ENCODE measurements at places on chromosomes 13 and 19.

DNA sequence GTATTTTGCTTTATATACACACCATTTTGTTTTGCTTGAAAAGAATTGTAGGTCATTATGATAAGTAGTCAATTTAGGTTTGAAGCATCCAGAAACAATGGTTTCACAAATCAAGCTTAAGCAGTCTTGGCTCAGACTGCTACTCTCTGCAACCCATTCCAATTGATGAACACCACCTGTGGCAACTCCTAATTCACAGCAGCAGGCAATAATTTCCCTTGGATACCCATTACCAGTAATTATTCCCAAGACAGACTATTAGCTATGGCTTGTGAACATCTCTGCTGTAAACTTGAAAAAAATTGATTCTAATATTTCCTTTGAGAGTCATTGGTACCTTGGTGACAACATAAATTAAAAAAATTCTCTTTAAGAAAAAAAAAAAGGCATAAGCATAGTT lies 299.3 kb upstream of the SLITRK6 start:
- no peak for DNase-seq

DNA sequence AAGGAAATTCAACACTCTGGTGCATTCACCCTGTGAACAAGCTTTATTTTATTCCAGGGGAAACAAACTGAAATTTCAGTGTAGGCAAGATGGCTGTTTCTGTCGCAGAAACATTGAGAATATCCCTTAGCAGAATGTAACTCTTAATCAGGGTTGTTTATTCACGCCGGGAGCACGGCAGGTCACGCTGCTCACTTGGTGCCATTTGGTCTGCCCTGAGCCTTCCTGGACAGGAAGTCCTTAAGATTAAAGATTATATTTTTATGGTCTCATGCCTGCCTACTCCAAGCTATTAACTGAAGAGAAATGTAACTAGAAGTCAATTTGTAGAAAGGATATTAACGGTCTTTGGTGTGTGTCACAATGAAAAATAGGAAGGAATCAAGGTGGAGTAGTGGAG lies 185.3 kb upstream of the ARGLU1 start:
- no peak for DNase-seq

- DNase-seq = peak; percentile 7
Observed at GRCh38 chr19:49924004-49924880, 4.8 kb upstream of the ATF5 start.

GRCh38 chr13:73079359-73079758 lies 20.6 kb downstream of the KLF5 start:
- no peak for DNase-seq

GRCh38 chr13:25490236-25490635 lies 118.5 kb downstream of the ATP8A2 start:
- DNase-seq = no peak

GRCh38 chr19:47756953-47757608 lies 11.7 kb downstream of the NOP53 start:
- no peak for DNase-seq

DNA sequence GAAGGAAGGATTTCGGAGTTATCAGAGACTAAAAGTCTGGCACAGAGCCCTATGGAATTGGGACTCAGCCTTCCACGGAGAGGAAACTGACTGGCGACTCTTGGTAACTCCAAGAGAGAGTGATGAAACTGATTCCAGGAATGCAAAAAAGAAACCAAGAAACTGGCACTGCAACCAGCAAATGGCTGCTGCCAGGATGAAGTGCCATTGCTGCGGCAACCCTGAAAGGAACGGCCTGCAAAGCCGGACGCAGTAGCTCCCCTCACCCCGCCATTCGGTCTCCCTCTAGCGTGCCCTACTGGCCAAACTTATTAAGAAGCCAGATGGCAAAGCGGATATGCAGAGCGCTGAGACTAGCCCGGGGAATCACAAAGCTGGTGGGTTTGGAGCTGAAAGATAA lies 236.0 kb downstream of the PCDH9 start:
- no peak for DNase-seq

GRCh38 chr13:73759434-73759833 lies 374.8 kb downstream of the KLF12 start:
- DNase-seq = no peak

GRCh38 chr19:15115080-15115479 lies 7.9 kb downstream of the SYDE1 start:
- no peak for DNase-seq

- no peak for DNase-seq
Observed at GRCh38 chr13:64709079-64709478, 2521.1 kb downstream of the PCDH9 start.

DNA sequence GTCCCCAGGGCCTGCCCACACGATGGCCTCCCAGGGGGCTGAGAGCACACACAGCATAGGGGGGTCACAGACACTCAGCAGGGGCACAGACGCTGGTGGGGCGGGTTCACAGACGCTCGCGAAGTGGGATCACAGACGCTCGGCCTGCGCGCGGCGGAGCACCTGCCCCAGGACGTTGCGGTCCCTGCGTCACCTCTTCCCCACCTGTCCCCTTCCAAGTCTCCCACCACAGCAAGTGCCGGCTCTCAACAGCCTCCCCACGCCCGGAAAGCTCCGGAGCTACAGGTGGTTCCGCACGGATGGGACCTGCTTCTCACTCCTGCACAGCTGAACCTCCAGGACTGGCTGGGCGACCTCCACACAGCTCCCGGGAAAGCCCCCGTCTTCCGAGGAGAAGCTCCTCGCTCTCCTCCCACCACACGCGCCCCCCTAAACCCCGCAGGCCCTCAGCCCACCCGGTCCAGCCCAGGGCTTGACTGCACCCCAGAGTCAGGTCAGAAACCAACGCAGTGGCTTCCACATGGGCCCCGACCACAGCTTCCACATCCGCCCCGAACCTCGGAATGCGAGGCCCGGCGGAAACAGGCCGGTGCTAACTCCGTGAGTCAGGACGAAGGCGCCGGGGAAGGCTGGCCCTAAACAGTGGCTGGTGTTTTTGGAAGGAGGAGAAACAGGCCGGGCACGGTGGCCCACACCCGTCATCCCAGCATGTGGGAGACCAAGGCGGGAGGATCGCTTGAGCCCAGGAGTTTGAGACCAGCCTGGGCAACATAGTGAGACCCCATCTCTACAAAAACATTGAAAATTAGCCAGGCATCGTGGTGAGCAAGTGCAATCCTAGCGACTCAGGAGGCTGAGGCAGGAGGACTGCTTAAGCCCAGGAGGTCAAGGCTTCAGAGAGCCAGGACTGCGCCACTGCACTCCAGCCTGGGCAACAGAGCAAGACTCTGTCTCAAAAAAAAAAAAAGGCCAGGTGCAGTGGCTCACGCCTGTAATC lies 16.5 kb downstream of the BTBD2 start:
- DNase-seq = no peak

DNA sequence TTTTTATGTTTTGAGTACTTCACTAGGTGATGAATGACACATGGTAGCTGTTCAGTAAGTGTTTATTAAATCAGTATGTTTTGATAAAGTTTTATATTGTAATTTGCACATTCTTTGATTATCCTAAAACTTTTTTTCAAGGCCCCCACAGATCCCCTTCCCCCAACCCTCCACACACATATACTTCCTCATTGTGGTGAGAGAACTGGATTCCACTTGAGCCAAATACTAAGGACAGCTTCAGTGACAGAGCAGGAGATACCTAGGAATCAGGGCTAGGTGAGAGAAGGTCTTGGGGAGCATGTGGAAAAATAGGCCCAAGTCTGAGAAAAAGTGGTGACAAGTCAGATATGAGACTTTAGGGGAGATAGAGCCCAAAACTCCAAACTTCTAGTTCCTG lies 174.6 kb downstream of the TDRD3 start:
- no peak for DNase-seq

GRCh38 chr19:19338082-19338481 lies 17.5 kb downstream of the MAU2 start:
- DNase-seq = no peak

- DNase-seq = no peak
Observed at GRCh38 chr13:40668335-40668734, 1.9 kb upstream of the FOXO1 start.

- no peak for DNase-seq
Observed at GRCh38 chr19:40600570-40601133, 517 bp upstream of the LTBP4 start.

GRCh38 chr19:28521614-28522544 lies 691.1 kb downstream of the UQCRFS1 start:
- DNase-seq = no peak

- DNase-seq = no peak
Observed at GRCh38 chr19:40279120-40279551, 6.0 kb downstream of the AKT2 start.

GRCh38 chr13:87961546-87961945 lies 290.4 kb downstream of the SLITRK5 start:
- DNase-seq = no peak

DNA sequence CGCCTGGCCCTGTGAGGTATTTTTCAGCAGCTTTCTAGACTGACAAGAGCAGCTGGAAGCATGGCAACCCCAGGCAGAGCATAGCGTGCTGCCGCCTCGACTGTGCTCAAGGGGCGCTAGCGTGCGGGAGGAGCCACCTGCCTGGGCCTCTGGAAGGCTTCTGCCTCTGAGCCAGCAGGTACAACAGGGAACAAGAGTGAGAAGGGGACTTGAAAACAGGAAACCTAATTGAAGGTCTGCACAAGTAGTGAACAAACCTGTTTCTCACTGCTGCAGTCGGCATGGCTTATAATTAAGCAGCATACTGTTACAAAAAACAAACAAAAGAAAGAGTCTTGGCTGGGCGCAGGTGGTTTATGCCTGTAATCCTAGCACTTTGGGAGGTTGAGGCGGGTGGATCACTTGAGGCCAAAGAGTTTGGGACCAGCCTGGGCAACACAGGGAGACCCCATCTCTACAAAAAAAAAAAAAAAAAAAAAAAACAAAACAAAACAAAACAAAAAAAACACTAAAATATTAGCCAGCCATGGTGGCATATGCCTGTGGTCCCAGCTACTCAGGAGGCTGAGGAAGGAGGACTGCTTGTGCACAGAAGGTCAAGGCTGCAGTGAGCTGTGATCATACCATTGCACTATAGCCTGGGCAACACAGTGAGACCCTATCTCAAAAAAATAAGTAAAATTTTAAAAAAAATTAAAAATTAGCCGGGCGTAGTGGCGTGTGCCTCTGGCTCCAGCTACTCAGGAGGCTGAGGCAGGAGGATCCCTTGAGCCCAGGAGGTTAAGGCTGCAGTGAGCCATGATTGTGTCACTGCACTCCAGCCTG lies 12.6 kb upstream of the GARRE1 start:
- DNase-seq = no peak

DNA sequence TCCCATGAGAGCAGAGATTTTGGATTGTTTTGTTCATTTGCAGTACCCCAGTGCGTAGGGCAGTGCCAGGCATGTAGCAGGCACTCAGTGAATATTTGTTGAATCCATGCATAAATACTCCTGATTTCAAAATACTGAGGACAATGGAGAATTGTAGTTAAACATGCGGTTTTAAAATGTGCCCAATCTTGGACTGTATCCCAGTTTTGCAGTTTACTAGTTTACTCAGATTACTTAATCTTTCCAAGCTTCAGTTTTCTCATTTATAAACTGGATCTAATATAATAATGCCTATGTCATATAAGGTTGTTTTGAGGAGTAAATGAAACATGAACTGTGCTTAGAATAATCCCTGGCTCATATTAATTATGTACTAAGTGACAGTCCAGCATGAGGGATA lies 39.0 kb downstream of the RCBTB2 start:
- no peak for DNase-seq

GRCh38 chr19:34969721-34970120 lies 5.7 kb upstream of the ZNF792 start:
- DNase-seq = no peak

- no peak for DNase-seq
Observed at GRCh38 chr19:16520074-16520973, 21.9 kb downstream of the CHERP start.

GRCh38 chr13:31530922-31531321 lies 208.4 kb upstream of the RXFP2 start:
- no peak for DNase-seq

- DNase-seq = no peak
Observed at GRCh38 chr19:3115411-3115810, 20.4 kb upstream of the GNA15 start.

- DNase-seq = peak; percentile 49
Observed at GRCh38 chr19:12779162-12779993, 4.0 kb upstream of the HOOK2 start.

GRCh38 chr19:50601407-50602088 lies 33.3 kb upstream of the LRRC4B start:
- no peak for DNase-seq

DNA sequence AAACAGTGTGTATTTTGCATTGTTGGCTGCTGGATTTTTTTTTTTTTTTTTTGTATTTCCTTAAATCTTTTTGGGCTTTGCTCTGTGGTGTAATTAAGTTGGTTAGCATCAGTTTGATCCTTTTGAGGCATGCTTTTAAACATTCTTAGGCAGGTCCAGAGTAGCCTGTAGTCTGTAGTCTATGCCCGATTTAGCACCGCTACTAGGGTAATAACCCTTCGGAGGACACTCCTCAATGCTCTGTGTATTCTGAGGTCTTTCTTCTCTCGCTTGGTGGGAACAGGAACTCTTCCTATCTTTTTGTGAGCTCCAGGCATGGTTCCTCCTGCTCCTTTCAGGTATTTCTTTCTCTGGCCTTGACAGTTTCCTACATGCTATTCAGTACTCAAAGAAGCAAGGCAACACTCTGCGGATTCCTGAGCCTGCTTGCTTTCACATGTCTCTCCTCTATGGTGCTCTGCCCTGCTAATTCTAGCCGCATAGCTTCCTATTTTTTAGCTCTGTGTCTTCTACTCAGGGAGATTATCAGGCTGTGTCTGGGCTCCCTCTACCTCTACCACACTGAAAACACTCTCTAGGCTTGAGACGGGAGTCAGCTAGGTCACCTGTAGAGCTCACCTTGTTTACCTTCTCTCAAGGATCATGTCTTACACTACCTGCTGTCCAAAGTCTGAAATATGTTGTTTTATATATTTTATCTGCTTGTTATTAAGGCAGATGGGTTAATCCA lies 195.1 kb downstream of the NDFIP2 start:
- no peak for DNase-seq

- no peak for DNase-seq
Observed at GRCh38 chr13:37914781-37915391, 45.3 kb upstream of the TRPC4 start.

- no peak for DNase-seq
Observed at GRCh38 chr13:78228211-78228610, 309.6 kb upstream of the EDNRB start.

- DNase-seq = no peak
Observed at GRCh38 chr19:30449078-30449590, 77.0 kb downstream of the ZNF536 start.

DNA sequence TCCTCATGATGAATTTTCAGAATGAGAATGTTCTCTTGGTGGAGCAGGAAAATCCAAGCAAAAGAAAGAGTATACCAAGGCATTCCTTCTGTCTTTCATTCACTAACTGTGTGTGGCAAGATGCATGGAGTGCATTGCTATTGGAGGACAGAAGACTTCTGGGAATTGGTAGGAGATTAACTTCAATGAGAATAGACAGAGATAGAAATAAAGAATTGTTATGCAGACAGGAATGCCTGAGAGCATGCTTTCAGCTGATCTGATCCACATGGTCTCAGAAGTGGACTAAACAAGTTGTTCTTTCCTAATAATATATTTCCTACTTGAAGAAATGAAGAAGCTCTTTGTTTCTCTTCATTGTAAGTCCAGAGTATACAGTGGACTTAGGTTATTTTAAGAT lies 303.6 kb downstream of the MYO16 start:
- no peak for DNase-seq

All from AG09319 (cell line).